Stimulated activated CD4-positive, alpha-beta T cell treated with anti-CD3 and anti-CD28 coated beads, Interleukin-4, amount 100 ng/mL, for 4 hours (primary cell): ENCODE measurements at places on chromosomes 16 and 17.

DNA sequence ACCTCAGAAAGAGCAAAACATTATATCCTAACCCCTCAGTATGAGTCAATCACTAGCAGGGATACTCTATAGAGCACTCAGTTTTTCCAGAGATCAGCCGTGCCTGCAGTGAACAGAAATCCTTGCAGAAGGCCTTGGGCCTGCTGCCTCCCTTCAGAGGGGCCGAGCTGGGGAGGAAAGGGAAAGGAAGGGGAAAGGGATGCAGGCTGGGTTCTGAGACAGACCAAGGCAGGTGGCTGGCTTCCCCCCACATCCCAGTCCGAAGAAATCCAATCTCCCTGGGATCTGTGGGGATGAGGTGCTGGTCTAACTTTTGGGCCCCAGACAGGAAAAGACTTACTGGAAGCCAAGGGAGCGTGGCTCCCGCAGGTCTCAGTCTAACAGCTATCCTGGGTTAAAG lies 25.3 kb downstream of the SRL start:
- DNase-seq = no peak

GRCh38 chr17:40241252-40241834 lies 22.2 kb downstream of the WIPF2 start:
- no peak for DNase-seq

DNA sequence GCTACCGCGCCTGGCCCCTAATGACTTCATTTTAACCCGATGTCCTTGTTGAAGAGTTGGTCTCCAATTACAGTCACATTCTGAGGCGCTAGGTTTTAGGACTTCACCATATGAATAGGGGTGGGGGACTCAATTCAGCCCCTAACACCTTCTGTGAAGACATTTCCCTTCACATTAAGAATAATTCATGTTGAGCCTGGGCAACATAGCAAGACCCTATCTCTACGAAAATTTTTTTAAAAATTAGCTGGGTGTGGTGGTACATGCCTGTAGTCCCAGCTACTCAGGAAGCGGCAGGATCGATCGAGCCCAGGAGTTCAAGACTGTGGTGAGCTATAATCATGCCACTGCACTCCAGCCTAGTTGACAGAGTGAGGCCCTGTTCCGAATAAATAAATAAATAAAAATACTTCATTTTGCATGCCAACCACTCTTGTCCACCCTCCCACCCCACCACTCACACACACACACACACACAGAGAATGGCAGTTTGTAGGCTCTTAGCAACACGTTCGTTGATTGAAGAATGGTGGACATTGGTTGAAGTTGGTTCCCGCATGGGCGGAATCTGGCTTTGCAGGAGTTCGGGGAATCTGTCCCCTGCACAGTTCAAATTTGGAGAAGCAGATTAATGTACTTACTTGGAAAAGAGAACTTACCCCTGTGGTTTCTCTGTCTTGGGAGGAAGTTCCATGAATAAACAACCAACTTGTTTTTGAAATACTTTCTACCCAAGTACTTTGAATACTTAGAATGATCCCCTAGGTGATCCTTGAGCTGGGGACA lies 27.8 kb upstream of the TVP23A start:
- no peak for DNase-seq

- DNase-seq = no peak
These were observed 176.6 kb downstream of the RAB11FIP4 start for GRCh38 chr17:31568121-31568520.

- no peak for DNase-seq
These were observed 298.1 kb upstream of the N4BP1 start for GRCh38 chr16:48907906-48908634.

GRCh38 chr17:39186481-39187002 lies 10.9 kb downstream of the CACNB1 start:
- no peak for DNase-seq

DNA sequence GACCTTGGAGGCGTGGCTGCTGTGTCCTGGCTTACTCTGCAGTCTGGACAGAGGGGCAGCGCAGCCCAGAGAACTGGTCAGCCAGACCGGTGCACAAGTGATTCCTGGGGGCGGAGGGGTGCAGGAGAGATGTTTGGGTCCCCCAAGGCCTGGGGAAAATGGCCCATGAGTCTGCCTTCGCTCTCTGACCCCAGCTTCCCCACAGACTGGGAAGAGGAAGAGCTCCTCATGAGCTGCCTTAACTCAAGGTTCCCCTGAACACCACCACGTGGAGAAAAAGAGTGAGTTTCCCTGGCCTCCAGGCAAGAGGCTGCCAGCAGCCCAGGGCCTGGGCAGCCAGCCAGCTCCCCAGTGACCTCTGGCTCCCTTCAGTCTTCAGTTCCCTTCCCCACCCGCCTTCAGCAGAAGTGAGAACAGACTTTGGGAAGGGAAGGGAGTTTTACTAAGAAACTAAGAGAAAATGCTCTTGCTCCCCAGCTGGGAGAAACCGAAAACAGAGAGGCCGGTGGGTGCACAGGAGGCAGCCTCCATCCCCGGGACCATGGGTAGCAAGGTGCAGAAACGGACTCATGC lies 2.0 kb upstream of the C17orf99 start:
- DNase-seq = no peak

GRCh38 chr17:57403236-57403635 lies 146.9 kb downstream of the MSI2 start:
- no peak for DNase-seq

DNA sequence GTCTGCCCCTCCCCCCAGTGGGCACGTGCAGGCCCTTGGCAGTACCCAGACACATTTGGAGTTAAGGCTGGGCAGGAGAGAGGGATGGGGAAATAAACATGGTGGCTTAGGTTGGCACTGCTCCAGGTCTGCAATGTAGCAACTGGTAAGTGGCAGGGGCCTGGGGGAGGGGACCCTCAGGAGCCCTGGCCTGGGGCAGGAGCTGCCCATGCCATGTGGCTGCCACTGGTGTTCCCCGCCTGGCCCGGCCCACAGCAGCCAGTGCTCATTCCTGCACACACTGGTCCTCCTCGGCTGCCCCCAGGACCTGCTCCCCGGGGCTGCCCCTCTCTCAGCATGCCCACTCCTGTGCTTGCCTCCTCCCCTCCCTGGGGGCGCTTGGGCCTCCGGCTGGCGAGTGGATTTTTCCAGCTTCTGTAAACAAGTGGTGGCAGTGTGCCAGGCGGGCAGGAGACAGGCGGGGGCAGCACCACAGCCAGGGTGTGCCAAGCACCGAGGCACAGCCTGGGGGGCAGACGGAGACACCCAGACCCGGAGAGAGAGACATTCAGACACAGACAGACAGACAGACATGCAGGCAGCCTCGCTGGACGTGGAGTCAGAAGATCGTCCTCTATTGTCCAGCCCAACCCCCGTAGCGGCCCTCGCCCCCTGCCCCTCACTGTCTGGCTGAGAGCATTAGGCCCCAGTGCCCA lies 9.4 kb downstream of the THRA start:
- DNase-seq = no peak

DNA sequence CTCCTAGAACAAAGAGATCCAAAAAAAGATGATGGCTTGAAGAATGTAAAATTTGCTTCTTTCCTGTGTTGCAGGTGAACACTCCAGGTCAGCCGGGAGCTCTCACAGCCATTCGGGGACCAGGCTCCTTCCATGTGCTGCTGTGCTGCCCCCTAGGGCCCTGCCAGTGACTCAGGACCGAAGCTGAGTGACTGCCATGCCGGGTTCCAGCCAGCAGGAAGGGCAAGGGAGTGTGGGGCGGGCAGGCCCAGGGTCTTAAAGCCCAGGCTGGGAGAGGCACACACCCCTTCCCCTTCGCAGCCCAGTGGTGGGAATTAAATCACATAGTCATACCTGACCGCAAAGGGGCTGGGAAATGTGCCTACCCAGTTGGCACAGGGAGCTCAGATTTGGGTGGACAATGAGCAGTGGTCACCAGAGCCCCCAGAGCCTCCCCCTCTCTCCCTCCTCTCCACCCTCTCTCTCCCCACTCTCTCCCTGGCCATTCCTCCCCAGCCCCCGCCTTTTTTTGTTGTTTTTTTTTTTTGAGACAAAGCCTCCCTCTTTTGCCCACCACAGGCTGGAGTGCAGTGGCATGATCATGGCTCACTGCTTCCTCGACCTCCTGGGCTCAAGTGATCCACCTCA lies 11.5 kb downstream of the EPOP start:
- DNase-seq = peak; percentile 46

DNA sequence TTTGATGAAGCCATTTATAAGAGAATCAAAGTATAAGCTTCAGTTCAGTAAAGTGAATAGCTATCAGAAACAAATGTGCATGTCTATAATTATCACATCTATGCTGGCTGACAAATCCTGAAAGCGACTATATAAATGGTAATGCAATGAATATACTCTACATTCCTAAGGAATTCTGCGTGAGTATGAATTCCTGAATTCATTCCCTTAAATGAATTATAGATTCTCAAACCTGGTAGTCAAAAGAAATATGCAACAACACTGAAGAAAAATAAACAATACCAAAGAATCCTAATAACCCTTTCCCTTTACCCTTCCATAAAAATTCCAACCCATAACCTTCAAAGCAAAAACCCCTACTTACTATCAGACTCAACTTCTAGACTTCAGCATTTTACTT lies 416.6 kb upstream of the PMFBP1 start:
- no peak for DNase-seq

DNA sequence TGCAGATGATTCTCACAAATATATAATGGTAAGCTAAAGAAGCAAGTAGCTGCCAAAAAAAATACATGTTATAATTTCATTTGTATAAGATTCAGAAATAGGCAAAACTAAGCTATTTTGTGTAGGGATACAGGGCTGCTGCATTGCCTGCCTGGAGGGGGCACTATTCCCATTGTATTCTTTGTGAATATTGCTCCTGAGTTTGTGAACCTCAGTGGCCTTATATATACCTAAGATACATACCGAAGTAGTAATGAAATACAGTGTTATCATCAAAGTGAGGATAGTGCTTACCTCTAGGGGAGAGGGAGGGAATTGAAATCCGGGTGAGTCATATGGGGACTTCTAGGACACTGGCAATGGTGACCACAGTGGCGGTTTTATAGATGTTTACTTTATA lies 53.5 kb downstream of the C17orf58 start:
- DNase-seq = no peak

DNA sequence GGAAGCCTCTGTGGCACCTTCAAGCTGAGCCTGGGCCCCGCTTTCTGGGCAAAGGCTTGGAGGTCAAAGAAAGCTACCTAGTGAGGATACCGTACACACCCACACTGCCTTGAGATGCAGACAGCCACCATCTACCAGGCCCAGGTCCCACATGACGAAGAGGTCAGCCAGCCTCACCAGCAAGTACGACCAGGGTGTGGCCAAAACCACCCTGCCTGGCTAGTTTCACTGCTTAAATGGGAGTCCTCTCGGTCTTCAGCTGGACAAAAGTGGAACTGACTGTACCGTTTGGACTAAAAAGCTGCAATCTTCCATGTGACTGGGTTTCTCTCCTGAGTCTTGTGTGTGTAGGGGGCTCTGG lies 21.6 kb downstream of the VASN start:
- no peak for DNase-seq

- DNase-seq = no peak
These were observed 392.7 kb downstream of the CPPED1 start for GRCh38 chr16:12410837-12411490.

- DNase-seq = no peak
These were observed 116.3 kb downstream of the IRX5 start for GRCh38 chr16:55046916-55047315.

- DNase-seq = peak; percentile 37
These were observed 107.6 kb downstream of the SPECC1 start for GRCh38 chr17:20116683-20117309.

DNA sequence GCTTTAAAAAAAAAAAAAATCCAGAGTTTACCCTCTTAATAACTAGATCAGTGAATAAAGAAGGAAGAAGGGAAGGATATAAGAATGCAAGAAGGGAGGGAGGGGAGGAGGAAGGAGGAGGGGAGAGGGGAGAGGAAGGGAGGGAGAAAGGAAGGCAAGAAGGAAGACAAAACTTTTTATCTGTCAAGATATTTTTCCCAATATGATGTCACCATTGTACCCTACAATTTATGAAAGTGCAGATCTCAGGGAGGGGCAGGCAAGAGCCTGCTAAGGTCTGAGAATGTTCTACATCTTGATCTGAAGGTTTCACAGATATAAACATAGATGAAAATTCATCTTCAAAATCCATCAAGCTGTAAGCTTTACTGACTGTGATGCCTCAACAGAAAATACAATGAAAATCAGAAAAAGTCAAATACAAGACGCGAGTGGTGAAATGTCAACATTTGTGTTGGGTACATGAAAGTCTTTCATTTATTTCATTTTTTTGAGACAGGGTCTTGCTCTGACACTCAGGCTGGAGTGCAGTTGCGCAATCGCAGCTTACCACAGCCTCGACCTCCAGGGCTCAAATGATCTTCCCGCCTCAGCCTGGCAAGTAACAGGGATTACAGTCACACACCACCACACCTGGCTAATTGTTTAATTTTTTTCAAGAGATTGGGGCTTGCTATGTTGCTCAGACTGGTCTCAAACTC lies 57.1 kb upstream of the EMP2 start:
- no peak for DNase-seq

DNA sequence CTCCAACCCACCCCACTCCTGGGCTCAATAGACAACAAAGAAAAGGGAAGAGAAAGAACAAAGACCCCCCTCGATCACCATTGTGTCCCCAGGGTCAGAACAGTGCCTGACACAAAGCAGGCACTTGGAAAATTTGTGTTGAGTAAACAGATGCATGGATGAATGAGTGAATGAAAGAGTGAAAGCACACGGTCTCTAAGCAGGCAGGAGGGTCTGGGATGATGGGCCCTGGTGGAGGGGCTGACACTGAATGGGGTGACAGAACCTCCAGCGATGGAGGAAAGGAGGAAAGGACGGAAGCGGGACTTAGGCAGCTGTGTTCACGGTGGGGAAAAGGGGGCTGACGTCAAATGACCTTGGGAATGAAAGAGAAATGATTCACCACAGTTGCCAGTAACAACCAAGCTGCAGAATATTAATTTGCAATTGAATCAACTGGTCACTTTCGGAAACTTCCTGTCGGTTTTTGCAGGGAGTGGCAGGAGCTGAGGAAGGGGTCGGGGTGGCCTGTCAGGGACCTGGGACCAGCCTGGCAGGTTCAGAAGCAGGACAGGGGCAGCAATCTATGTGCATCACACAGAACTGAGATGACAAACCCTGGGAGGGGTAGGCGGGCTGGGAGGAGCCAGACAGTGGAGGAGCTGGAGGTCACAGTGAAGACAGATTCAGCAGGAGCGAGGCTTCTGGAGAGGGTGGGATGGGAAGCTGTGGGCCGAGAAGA lies 6.7 kb upstream of the GAST start:
- DNase-seq = no peak

- no peak for DNase-seq
These were observed 2.0 kb downstream of the KDM6B start for GRCh38 chr17:7835814-7836595.

- no peak for DNase-seq
These were observed 55.4 kb downstream of the COPRS start for GRCh38 chr17:31803494-31804213.
